Stromal cell of bone marrow (primary cell): ENCODE measurements at places on chromosomes 1 and 21.

DNA sequence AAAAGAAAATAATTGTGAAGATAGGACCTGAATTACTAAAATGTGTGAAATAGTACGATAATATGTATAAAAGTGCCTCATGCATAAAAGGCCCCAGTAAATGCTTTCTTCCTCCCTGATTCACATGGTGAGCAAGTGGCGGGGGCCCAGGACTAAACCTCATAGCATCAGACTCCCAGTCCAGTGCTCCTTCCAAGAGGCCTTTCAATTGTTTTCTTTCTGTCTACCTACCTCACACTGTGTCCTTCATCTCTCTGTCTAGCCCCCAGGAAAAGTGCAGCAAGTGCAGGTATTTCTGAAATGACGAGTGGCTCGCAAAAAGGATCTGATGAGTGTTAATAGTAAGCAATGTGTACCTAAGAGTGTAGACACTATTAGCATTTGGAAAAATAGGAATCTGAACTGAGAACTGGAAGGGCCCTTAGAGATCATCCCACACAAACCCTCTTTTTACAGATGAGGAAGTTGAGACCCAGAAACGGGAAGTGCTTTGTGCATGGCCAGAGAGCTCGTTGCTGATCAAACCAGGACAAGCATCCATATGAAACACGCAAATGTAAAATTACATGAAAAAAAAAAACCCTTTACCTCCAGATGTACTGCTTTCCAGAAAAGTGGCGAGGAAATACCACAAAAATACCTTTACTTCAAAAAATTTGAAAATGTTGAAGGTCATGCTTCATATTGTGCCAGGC is 118.2 kb upstream of the HOOK1 start:
- no peak for DNase-seq

- DNase-seq, result peak; percentile 18
These were observed 148.4 kb upstream of the MAP1LC3C start for GRCh38 chr1:242147096-242147976.

DNA sequence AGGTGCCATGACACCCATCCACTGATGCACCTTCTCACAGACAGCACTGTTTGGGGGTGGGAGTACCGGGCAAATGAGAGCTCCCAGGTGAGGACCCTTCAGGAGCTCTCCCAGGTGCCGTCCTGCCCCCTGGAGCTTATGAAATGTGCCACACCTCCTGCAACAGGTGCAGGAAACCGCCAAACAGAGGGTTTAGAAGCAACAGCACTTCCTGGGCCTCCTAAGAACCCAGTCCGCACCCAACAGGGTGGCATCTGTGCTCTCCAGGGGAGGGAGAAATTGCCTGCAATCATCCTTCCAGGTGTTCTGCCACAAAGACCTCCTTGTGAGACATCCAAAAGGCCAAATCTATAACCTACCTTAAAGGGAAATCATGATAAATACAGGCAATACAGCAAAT is 87.7 kb upstream of the ATP1B1 start:
- DNase-seq, result no peak

- DNase-seq, result peak; percentile 31
These were observed 259.2 kb downstream of the FMN2 start for GRCh38 chr1:240350910-240351331.

DNA sequence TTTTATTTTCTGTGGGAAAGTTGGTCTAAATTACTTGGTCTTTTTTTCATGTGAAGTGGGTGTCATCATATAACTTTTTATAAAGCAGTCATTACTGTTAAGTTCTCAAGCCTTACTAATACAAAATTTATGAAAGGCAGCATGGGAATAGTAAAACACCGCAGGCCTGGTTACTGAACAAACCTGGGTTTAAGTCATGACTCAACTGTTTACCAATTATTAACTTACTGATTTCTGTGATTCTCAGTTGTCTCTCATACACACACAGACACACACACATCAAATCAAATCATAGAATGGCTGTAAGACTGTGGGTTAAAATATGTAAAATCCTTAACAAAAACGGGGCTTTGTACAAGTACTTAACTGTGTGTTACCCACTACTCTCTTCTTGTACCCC is 14.6 kb downstream of the MAEL start:
- no peak for DNase-seq

DNA sequence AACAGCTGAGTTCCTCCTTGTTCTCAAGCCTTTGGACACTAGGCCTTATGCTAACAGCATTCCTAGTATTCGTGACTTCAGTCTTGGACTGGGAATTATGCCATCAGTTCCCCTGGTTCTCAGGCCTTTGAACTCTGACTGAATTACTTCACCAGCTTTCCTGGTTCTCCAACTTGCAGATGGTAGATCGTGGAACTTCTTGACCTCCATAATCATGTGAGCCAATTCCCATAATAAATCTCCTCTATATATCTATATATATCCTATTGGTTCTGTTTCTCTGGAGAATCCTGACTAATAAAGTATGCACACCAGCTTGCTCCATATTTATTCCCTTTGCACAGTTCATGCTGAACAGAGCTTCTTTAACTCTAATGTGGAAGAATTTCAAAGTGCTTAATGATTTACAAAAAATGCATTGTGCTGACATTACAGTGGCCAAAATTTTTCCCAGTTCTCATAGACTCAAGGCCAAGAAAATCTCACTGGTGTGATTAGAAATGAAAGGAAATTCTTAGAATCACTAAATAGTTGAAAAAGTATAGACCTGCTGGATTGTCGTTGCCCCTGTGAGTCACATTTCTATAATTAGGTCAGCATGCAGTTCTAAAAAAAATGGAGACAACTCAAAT is 462.9 kb upstream of the ADAMTS5 start:
- DNase-seq, result peak; percentile 76

DNA sequence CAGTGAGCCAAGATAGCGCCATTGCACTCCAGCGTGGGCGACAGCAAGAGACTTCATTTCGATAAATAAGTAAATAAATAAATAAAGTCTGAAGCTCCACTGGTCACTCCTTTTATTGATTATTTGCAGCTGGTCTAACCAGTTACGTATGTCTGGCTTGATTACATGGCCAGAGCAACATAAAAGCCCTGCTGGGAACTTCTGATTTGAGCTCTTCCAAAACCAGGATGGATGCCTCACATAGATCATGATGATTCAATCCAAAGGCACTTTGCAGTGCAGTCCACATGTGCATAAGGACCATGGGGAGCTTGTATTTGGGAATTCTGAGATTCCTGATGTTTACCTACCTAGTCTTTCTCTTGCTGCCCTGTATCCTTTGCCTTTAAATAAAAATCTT is 24.0 kb downstream of the NSUN4 start:
- no peak for DNase-seq

DNA sequence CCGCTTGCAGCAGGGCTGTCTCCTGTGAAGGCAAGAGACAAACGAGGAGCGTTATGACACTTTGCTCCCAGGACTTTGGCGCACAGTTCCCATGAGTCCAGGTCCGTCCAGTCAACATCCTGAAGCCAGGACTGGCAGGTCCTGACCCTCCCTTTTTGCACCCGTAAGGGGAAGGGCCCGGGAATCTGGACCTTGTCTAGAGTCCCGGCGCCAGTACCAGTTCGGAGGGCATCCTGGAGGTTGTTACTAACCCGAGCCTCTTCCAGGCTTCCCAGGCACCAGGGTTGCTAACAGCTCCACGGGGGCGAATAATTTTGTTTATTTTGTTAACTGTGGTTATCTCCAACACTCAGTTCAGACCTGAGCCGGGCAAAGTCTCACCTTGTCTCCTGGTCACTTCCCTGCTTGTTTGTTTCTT is 682 bp upstream of the RWDD3 start:
- no peak for DNase-seq

DNA sequence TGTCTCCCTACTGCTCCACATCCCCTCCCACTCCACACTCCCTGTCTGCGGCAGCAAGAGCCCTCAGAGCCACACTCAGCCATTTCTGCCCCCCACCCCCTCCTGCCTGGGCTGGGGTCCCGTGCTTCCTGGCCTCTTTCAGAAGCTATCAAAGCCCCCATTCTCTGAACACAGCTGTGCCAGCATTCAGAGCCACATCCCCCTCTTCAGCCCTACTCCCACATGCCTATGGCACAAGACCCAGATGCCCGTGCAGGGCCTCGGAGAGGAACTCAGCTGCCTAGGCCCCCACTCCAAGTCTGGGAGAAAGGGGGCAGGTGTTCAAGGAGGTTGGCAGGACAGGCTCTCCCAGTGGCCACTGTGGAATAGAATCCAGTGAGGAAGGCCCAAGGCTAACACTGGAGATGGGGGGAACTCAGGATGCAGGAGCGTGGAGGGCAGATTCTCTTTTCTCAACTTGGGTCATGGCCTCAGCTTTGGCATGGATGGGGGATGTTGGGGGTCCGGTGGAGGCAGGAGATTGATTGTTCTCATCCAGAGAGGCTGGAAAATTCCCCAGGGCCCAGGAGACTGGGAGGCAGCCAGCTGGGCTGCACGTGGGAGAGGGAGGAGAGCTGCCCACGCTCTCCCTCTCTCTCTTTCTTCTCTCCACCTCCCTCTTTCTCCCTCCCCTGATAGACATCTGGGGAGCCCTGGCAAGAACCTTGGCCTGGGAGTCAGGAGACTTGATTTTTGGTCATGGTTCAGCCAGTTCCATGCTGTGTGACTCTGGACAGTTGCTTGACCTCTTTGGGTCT is 3.5 kb upstream of the BCAN start:
- DNase-seq, result no peak

DNA sequence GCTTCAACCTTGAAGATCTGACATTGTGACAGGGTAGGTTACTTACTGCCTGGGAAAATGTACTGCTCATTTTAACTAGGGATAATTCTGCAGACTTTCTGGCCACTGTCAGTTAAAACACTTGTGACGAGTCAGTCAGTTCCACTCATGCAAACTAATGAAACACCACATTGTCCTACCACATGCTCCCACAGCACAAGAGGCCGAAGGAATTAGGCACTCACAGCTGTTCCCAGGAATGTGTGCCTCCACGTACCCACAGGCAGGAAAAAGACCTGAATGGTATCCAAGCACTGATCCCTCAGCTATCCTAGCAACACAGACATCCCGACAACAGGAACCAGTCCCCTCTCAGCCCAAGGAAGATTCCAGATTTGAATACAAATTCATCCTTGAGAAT is 12.3 kb downstream of the BCAR3 start:
- no peak for DNase-seq

- DNase-seq, result peak; percentile 31
These were observed 78.2 kb upstream of the TENT5C start for GRCh38 chr1:117527566-117528102.

- DNase-seq, result no peak
These were observed 44.1 kb downstream of the COL18A1 start for GRCh38 chr21:45448810-45449657.

GRCh38 chr1:2921970-2922686 is 99.1 kb upstream of the ACTRT2 start:
- no peak for DNase-seq

DNA sequence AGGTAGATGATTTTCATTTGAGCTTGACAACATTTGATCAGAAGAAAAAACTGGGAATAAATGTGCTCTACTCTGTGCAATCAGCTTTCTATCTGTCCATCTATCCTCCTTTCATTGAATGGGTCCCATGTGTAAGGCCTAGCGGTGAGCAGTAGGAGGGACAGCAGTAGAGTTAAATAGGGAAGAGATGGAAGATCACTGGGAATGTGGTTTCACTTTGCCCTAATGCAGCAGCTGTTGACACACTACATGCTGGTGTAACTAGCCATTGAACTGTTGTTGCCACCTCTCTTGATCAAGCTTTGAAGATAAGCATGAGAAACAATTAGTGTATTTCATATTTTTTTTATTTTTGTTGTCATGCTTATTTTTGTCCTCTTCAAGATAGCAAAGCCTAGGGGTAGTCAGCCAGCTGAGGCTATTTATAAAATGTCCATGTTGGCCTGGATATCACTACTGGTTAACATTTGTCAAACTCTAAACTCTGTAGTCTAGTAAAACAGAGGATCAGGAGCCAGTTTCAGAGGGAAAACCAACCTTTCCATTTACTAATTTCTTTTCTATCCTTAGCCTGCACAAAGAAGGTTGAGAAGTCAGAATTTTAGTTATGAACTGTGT is 41.9 kb downstream of the CACNA1E start:
- DNase-seq, result no peak

- no peak for DNase-seq
These were observed 4.8 kb downstream of the RIPK4 start for GRCh38 chr21:41761934-41762635.

- no peak for DNase-seq
These were observed 60.4 kb downstream of the FYB2 start for GRCh38 chr1:56758794-56759193.

- DNase-seq, result no peak
These were observed 1609.8 kb downstream of the AMY1C start for GRCh38 chr1:105359457-105359856.

DNA sequence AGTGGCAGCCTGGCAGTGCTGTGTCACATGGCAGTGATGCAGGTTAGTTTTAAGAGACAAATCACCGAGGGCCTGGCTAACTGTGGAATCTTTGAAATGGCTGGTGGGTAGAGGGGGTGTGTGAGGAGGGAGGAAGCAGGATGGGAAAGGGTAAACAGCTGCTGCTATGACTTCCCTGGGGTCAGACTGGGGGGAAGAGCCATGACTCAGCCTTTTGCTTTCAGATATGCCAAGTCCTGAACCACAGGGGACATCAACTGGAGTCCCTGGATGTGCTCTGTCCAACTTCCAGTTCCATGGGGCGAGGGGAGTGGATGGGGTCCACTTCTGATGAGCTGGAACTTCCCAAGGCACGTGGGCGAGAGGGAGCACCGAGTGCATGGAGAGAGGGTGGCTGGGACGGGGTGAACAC is 121.1 kb upstream of the ADAR start:
- DNase-seq, result peak; percentile 55

- no peak for DNase-seq
These were observed 17.4 kb upstream of the KCNAB2 start for GRCh38 chr1:6028042-6028850.

DNA sequence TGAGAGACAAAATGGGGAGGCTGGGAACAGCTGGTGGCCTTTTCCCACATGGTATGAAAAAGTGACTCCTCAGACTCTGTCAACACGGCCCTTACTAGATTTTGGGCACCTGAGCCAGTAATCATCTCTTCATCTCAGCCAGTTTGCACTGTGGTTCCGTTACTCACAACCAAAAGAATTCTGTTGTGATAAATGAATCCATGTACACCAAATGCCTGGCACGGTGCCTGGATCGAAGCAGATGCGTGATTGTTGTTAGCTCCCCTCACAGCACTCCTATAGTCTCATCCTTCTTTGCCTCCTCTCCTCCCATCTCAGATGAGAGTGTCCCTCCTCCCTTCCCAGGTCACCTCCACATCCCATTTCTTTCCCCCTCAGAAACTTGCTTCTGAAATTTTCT is 57.9 kb upstream of the GJB5 start:
- no peak for DNase-seq

- DNase-seq, result no peak
These were observed 75.1 kb upstream of the GRIK1 start for GRCh38 chr21:30014886-30015285.

GRCh38 chr1:153629971-153630370 is 1.7 kb downstream of the S100A1 start:
- DNase-seq, result no peak

GRCh38 chr1:17607644-17608581 is 68.4 kb downstream of the ARHGEF10L start:
- DNase-seq, result no peak
